Adipocyte (in vitro differentiated cells): ENCODE measurements at places on chromosomes 2 and 18.

DNA sequence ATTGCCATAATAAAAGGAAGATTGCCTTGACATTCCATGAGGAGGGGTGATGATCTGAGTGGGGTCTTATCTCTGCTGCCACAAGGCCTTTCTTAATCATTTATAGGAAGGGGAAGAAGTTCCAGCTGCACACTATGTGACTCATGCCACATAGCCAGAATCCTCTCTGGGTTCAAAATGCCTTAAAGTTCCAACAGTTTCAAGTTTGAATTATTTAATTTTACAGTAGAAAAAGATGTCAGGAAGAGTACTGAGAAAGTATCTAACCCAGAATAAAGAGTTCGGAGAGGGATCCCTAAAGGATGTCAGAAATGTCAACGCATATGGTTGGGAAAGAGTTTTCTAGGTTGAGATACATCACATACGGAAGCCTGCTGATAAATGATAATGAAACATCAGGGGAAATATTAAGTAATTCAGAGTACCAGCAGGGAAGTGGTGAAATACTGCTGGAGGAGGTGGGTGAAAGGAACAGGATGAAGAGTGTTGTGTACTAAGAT, 999.9 kb downstream of the TSN start:
- DNase-seq, result no peak

DNA sequence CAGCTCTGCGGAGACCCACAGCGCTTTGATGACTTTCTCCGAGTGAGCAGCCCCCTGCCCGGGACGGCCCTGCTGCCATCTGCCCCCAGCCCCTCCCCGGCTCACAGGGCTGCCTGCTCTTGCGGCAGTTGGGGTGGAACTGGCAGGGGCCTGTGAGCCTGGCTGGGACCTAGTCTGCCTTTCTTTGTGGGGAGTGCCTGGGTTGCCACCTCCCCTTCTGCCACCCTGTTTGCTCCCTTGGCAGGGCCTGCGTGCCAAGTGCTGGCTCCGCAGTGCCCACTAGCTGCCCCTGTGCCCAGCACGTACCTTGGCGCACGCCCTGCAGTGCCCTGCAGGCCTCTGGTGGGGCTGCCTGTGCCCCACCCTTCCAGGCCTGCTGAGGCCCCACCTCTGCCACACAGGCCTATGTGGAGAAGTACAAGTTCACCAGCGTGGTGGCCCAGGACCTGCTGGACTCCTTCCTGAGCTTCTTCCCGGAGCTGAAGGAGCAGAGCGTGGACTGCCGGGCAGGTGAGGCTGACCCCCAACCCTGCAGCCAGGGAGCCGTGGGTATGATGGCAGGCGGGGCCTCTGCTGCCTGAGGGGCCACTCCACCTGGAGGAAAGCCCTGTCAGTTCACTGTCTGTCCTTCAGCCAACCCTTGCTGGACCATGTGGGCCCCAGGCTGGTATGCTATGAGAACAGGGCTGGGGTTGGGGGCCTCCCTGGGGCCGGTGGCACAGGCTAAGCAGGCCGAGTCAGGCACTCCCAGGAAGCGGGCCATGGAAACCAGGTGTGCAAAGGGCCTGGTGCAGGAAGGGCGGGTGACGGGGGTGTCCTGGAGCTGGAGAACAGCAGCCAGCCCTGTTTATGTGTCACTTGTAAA, 7.0 kb downstream of the RNPEPL1 start:
- DNase-seq, result no peak

DNA sequence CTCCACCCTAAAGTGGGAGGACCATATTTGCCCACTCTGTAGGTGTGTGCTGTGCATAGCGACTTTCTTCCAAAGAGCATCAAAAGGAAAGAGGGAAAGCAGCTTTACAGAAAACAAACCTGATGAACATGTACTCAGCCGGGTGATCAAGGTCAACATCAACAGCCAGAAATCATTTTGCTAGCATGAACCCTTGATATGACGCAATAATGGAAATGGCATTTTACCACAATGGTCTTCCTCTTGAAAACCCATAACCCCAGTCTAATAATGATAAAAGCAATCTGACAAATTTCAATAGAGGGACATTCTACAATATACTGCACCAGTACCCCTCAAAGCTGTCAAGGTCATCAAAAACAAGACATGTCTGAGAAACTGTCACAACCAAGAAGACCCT, 350.2 kb downstream of the FBXO15 start:
- no peak for DNase-seq

DNA sequence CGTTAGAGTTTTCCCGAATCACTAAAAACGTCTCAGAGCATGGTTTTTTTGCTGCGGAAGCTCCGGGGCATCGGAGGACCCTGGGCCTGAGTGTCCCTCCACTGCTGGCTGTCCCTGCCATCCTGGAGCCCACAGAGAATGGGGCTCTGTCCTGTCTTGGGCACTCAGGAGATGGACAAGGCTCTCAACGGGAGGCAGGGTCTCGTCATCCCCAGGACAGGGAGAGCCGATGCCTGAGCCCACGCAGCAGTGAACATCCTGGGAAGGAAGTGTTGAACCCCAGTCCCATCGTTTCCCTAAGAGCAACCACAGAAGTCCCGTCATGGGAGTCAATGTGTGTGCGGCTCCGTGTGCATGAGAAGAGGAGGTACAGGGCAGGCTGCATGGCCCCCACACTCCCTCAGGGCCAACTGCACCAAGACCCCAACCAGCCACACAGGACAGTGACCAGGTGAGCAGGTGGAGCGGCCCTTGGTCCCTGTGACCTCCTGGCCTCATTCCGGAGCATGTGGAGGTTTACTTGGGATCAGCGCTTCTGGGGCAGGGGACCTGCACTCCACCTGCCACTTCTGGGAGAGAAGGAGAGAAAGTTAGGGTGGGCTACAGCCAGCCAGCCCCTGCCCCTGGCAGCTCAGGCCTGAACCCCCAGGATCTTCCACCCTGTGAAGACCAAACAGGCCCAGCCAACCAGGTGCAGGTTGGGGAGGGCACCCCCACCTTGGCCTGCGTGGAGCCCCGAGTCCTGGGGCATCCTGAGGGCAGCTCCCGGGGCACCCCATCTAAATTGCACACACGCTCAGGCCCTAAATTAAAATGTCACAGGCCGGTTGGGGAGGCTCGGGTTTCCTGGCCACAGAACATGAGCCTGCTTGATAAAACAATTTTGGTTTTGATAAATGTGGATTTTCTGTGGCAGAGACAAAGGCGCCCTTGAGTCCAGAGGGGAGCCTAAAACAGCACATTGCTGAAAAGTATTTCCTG, 3.1 kb upstream of the SNED1 start:
- no peak for DNase-seq

DNA sequence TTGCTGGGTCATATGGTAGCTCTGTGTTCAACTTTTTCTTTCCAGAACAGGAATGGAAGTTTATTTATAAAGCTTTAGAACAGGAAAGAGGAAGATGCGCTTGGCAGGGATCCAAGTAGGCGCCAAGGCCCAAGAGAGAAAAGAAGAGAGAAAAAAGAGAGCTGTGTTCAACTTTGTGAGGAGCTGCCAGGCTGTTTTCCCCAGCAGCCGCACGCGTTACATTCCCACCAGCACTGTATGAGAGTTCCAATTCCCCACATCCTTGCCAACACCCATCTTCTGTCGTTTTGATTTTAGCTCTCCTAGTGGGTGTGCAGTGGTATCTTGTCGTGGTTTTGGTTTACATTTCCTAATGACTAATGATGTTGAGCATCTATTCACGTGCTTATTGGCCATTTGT, 51.4 kb downstream of the KCNF1 start:
- peak; percentile 10 for DNase-seq

GRCh38 chr2:239268082-239268481, 132.7 kb downstream of the HDAC4 start:
- DNase-seq, result no peak

- DNase-seq, result no peak
Observed at GRCh38 chr2:402721-403120, 114.8 kb upstream of the ALKAL2 start.

DNA sequence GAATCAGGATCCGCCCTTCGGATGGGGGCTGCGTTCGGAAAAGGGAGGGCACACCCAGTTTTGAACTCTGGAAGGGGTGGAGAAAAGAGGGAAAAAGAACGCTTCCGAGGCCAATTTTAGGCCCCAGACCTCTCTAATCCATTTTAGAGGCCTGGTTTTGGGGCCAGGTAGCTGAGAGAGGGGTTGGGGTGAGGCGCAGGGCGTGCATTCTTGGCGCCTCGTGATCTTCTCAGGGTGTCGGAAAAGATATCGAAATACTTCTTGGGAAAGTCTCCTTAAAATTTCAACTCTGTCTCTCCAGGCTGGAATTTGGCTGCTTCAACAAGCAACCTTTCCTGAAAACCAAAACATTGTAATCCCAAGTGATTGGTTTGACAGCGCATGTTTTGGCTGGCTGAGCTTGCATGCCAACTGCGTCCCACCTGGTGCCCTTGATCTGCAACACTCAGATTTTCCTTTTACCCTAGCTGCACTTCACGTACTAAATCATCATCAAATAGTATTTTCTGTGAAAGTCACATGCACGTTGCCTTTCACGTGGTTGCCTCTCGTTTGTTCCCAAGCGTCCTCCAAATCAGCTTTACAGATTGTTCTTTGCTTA, 864 bp upstream of the XPO1 start:
- peak; percentile 56 for DNase-seq

- peak; percentile 63 for DNase-seq
Observed at GRCh38 chr2:235634435-235635158, 140.8 kb downstream of the AGAP1 start.

DNA sequence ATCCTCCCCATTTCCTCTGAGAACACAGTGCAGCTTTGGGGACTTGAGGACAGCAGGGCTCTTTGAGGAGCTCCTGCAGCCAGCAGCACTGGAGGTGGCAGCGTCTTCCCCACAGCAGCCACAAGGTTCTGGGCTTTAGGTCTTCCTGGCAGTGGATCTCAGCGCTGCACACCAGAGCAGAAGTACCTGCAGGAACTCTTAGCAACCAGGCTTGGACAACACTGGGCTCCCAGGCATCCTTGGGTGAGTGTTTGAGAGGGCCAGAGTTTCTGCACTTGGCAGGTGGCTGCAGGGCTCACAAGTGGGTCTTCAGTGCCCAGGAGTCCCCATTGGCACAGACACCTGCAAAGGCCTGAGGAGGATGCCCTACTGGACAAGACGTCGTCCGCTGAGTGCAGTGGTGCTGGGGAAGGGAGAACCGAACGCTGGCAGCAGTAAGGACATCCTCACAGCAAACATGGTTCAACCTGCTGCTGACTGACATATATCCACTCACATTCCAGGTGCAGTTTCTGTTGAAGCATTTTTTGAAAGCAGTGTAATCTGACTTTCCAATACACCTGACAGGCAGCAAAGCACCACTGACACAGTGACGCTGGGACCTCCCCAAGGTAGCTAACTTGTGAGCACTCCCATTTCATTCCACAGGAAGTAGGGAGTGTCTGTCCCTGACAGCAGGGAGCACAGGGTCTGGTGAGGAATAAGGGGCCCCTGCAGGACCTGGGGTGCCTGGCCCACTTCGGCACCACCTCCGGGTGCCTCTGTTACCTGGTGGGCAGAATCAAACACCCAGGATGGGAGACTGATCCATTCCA, 149.9 kb upstream of the COPS8 start:
- no peak for DNase-seq

DNA sequence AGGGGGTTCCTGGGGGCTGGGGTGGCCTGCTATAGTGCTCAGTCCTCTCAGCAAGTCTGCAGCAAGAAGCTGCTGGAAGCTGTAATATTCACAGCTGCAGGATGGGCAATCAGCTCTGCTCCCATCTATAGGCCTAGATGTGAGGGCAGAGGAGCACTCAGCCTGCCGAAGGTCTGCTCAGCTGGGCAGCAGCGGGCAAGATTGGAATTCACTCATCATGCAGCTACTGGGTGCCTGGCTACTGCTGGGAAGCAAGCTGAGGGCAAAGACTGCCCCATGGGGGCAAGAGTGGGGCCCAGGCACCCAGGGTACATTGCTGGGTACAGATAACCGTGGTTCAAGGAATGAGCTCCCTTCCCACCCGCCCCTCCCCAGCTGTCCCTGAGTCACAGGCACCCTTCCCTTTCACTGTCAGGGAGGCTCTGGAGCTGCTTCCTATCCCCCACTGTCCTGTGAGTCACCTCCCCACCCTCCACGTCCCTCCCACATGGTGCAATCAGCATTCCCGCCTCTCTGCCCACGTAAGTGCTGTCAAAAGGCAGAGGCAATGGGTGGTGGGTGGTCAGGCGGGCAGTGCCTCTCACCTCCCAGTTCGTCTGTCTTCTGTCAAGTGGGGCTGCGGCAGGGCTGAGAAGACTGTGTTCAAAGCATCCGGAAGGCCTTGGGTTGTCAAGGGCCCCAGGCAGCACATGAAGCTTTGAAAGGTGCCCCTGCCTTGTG, 169.2 kb downstream of the TRIM43 start:
- DNase-seq, result peak; percentile 67

DNA sequence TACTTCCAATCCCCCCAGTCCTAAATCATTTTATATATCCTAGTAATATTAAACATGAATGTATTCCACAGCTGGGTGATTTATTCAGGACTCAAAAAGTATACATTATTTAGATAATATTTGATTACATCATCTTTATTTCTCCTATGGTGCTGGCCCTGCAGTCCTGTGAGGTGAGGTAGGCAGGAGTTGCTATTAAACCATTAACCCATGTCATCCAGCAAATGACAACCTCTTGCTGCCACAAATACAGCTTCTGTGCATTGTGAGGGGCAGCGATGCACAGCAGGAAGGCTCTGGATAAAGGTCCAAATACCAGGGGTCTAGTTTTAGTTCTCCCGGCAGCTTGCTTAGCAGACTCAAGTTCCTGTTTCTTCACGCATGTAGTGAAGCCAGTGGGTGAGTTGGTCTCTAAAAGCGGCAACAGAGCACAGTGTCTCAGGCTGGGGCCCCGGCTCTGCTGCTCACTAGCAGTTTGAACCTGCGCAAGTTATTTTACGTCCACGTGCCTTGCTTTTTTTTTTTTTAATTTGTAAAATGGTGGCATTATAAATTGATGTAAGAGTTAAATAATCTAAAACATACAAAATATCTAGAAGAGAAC, 36.1 kb downstream of the INSIG2 start:
- no peak for DNase-seq

GRCh38 chr2:84880645-84881521, at the start of gene TRABD2A:
Gene TRABD2A (minus strand): TSS chr2:84881084. CDS start chr2:84881039, 45 bp downstream.
- peak; percentile 60 for DNase-seq

DNA sequence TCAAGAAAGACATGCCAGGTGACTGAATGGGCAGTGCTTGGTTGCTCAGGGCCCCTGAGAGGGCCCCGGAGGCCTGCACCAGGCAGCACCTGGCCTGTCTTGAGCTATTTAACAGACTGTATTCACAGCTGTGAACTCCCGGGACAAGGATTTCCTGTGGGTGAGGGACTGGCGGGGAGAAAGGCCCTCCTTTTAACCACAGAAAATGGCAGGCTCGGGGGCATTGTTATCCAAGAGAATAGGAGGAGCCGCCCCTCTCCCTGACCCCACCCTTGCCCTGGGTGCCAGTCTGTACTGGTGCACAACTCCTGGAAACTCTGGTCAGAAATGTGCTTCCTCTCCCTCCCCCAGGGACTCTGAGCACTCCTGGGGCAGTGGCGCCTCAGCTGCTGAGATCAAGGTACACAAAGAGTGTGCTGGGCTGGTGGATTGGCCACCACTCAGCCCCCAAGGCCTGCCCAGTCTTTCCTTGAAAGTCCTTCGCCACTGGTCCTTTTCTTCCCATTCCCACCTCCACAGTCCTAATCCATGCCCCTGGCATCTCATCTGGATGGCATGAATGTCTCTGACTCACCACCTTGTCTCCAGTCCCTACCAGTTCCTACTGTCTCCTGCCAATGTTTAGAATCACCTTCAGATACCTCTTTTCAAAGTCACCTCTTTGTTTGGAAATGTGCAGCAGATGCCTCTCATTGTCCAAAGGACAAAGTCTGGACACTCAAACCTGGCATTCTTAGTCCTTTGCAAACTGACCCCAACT, 19.6 kb upstream of the EPAS1 start:
- no peak for DNase-seq
